ENCODE measurements at places on chromosomes 5 and 9.
A peak's percentile ranks its signal among the peaks of the same experiment; 100 is the strongest.

- no peak for DNase-seq
Measured at GRCh38 chr9:110911659-110912418, 126.4 kb downstream of the LPAR1 start.

- DNase-seq, result no peak
Measured at GRCh38 chr9:88949425-88949824, 41.8 kb upstream of the S1PR3 start.

GRCh38 chr9:36901528-36901927, 132.5 kb downstream of the PAX5 start:
- no peak for DNase-seq

DNA sequence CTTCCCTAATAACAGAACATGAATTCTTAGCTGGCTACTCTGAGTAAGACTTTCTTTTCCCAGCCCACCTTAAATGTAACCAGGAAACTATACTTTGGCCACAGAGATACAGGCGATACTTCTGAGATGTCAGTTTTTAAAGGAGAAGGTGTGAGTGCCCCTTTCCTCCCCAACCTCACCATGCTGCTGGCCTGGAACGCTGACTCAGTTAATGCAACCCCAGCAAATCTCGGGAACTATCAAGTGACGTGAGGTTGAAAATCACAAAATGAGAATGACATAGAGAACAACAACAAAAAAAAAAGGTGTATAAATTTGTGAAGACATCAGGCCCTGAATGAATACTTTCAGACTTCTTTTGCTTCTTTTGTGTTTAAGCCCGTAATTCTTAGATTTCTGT, 13.7 kb downstream of the ZNF484 start:
- DNase-seq, result no peak

DNA sequence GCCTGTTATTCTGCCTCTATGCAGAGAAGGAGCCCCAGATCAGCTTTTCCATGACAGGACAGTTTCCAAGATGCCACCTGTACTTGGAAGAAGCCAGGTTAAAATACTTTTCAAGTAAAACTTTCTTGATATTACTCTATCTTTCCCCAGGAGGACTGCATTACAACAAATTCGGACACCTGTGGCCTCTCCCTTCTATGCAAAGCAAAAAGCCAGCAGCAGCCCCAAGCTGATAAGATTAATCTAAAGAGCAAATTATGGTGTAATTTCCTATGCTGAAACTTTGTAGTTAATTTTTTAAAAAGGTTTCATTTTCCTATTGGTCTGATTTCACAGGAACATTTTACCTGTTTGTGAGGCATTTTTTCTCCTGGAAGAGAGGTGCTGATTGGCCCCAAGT, 301 bp upstream of the IL4 start:
- no peak for DNase-seq

- no peak for DNase-seq
Measured at GRCh38 chr5:108387758-108388157, 5.9 kb upstream of the FBXL17 start.

DNA sequence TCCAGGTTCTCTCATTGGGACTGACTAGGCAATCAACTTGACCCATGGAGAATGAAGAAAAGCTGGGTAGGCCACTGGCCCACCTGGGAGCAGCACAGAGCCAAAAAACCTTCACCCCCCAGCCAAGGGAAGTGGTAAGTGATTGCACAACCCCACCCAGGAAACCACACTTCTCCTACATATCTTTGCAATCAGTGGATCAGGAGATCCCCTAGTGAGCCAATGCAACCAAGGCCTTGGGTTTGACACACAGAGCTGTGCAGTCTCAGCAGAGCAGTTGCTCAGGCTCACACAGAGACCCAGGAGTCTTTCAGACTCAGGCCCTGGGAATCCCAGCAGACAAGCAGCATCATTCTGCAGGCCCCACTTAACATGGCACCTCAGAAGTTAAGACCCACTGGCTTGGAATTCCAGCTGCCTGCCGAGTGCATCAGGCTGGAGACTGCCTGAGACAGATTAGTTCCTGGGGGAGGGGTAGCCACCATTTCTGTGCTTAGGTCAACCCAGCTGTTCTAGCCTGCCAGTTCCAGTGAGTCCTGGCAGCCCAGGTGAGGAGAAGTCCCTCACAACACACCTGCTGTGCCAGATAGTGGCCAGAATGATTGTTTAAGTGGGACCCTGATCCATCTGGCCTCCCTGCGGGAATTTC, 136.4 kb downstream of the SAXO1 start:
- no peak for DNase-seq

DNA sequence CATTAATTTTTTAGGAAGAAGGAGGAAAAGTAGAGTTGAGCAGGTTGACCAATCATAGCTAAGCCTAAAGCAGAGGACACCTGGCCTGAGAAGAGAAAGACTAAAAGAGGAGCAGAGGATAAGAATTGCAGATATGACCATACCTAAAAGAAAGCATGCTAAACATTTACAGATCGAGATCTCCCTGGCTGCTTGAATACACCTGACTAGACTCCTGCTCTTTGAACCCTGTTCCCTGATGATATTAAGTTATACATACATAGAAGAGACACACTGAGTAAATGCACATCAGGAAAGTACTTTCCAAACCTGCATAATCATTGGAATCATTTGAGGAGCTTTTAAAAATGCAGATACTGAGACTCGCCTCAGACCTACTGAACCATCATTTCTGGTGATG, 232.3 kb upstream of the ELL2 start:
- no peak for DNase-seq

- no peak for DNase-seq
Measured at GRCh38 chr5:38532165-38532669, 24.2 kb downstream of the LIFR start.

DNA sequence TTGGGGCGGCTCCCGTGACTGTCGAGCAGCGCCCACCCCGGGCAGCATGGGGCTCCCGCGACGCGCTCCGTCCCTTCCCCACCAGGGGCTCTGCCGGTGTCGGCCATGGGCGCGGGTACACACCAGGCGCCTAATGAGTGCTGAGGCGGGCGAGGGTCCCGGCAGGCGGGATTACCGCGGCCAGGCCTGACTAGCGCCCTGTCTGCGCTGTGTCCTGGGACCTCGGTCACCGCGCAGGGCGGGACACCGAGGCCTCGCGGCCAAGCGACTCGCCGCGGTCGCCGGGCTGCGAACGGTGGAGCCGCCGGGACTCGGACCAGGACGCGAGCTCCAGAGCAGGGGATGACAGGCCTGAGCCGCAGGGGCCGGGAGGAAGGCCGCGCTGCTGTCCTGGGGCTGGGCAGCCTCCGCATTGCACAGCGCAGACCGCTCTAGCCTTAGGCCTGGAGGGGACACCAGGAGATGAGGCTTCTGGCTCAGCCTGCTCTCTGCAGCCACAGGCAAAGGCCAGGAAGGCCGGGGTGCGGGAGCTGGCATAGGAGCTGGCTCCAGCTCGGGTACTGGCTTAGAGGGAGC, 14.1 kb downstream of the LCN10 start:
- DNase-seq, result no peak

GRCh38 chr5:81789033-81789432, 38.1 kb upstream of the SSBP2 start:
- DNase-seq, result no peak

DNA sequence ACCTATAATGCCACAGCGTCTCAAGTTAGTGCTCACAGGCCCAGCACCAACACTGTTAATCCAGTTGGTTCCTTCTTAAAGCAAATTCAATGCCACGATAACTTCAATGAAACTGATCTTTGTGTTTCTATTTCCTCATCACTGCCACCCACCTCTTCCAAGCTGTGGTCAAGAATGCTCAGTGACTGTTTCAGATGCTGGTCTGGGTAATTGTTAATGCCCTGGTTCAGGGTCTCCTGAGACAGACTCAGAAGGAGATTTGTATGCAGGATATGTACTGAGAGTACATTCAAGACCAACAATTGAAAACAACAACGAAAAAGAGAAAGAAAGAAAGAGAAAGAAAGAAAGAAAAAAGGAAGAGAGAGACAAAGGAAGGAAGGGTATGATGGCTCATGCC, 505.3 kb downstream of the TLE4 start:
- DNase-seq, result no peak

DNA sequence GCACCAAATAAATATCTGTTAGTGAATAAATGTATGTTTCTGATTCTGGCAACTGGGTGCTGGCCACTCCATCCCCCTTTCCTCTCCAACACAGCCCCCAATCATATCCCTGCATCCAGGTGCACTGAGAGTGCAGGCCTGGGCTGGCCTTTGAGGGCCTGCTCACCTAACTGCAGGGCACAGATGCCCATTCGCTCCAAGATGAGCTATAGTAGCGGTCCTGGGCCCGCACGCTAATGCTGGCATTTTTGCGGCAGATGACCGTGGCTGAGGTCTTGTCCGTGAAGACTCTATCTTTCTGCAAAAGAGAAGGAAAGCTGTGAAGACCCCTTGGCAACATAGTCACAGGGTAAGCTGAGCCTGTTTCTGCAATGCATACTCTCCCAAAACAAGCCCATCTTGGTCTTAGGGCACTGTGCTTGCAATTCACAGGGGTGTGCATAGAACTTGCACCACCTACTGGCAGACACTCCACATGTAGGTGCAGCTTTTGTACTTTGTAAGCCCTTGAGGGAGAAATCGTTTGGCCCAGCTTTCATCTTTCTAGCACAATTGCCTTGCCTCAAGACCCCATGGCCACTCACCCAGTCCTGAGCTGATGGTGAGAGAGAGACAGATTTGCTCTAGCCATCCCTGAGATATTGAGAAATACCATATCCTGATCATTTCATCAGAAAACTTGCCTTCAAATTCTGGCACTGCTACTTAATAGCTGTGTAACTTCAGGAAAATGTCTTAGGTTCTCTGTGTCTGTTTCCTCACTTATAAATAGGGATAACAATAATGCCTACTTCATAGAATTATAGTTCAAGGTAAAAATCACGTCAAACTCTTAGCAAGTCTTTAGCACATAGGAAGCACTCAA, 13.5 kb downstream of the IL12B start:
- peak; percentile 18 for DNase-seq

- DNase-seq, result no peak
Measured at GRCh38 chr5:64207978-64208377, 42.3 kb downstream of the RNF180 start.

DNA sequence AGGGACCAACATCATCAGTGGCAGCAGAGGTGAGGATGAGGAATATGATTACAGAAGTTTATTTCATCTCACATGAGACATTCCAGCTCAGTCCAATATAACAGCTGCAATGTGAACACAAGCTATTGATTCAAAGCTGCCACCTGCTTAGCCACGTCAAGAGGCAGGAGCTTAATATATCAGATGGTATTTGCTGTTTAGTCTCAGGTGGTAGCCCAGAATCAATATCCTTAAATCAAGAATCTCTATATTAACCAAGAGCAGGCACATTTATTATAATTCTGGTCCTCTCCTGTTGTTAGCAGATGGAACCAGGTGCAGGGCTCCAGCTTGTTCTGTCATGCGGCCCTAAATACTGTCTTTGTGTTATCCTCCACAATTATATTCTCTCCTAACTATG, 431.6 kb downstream of the ICE1 start:
- DNase-seq, result no peak

DNA sequence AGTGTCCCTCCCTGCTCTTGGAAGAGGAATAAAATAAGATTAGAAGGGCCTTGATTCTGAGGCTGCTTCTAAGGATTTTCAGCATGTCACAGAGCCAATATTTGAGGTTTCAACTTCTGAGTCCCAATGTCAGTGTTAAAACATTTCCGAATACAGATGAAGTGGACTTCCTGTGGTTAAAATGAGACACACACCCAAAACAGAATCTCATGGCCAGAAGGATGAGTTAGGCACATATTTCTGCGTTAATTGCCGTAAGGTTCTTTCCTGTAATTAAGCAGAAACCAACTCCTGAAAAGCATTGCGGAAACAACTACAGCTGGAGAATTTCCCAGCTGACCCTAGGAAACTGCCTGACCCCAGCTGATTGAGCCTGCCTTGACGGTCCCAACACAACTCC, 10.4 kb upstream of the ZNF354B start:
- DNase-seq, result no peak

DNA sequence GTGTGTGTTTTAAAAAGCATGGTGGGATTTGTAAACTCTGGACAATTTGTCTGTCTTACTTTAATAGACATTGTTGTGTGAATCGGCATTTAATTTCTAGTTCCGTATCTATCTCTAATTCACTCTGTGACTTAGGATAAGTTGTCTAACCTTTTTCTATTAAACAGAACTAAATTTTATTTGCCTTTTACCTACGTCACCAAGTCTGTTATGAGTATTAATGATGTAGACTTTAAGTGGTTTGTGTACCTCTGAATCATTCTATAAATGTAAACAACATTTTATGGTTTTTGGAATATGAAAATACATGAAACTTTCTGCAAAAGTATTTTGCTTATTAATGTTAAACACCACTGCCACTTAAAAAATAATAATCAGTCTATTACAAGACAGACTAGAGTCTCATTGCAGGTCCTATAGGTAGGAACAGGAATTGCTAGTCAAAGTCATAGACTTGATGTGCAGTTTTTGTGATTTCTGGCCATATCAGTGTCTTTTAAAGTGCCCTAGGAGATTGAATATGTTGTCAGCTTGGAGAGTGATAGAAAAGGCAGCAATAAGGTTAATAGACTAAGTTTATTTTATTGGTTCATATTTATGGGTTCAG, 5.6 kb downstream of the RBM27 start:
- DNase-seq, result no peak

- DNase-seq, result no peak
Measured at GRCh38 chr5:33043343-33043997, 332.3 kb downstream of the NPR3 start.

All from stimulated activated CD4-positive, alpha-beta T cell treated with anti-CD3 and anti-CD28 coated beads, Interleukin-12 subunit alpha, Interleukin-12 subunit beta, amount 100 ng/mL, for 4 hours (primary cell).